Subcutaneous adipose tissue (tissue), 4 donors: ENCODE measurements at places on chromosomes 2 and 18. TPM values are rescaled to one million over a fixed set of nuclear protein-coding genes. Genes with fewer than 3 reads are reported as not detected.

NYAP2 gene
- not detected for total RNA-seq

KCNIP3 gene
- 20.0 TPM for total RNA-seq

LDLRAD4 gene
- total RNA-seq, result 22.0 TPM

ATP8B1 gene
- 9.7 TPM for total RNA-seq

MOGAT1 gene
- total RNA-seq, result not detected

CCBE1 gene
- total RNA-seq, result 2.6 TPM

FHOD3 gene
- 5.4 TPM for total RNA-seq

NFATC1 gene
- 9.8 TPM for total RNA-seq

TMEFF2 gene
- total RNA-seq, result not detected

PROM2 gene
- 0.44 TPM for total RNA-seq

HMSD gene
- not detected for total RNA-seq

RALB gene
- 84.0 TPM for total RNA-seq

PSMA8 gene
- total RNA-seq, result not detected

DNAH6 gene
- total RNA-seq, result 1.5 TPM

LHCGR gene
- total RNA-seq, result 2.7 TPM

KLHL14 gene
- not detected for total RNA-seq

CTAGE1 gene
- not detected for total RNA-seq

CUL3 gene
- 56.1 TPM for total RNA-seq

CDH7 gene
- not detected for total RNA-seq

ATP6V1C2 gene
- 0.22 TPM for total RNA-seq
